ENCODE measurements at places on chromosomes 13 and 19. TPM values are rescaled to one million over a fixed set of nuclear protein-coding genes. Genes with fewer than 3 reads are reported as not detected.

DNA sequence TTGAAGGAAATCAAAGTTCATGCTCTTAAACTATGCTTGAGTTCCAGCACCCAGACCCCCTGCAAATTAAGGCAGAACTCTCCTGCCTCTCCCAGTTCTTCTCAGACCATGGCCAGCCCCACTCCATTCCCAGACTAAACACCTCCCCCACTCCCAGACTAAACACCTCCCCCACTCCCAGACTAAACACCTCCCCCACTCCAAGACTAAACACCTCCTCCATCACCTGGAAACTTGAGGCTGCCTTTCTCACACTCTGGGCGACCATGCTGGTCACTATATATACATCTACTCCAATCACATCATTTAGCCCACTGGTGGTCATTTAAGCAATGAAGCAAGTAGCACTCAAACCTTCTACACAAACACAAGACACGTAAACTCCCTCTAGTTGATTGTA, 57.2 kb downstream of the CAB39L start:
- DNase-seq, result no peak

GRCh38 chr13:90541346-90541745, 806.1 kb upstream of the MIR17HG start:
- no peak for DNase-seq

DNA sequence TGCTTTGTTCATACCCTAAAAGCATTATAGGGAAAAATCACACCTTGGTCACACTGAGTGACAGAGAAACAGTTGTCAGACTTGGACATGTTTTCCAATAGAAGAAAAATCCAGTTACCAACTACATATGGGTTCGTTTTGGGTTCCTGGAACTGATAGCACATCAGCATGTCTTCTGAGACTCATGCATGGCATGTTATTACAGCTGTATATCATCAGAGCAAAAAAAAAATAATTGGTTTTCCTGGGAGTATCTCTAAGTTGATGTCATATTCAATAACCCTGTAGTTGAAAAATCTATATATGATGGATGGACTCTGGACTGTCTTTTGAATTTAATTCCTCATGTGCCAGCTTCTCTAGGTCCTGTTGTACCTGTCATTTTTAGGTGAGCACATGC, 211.6 kb downstream of the DNAJC15 start:
- DNase-seq, result no peak

DNA sequence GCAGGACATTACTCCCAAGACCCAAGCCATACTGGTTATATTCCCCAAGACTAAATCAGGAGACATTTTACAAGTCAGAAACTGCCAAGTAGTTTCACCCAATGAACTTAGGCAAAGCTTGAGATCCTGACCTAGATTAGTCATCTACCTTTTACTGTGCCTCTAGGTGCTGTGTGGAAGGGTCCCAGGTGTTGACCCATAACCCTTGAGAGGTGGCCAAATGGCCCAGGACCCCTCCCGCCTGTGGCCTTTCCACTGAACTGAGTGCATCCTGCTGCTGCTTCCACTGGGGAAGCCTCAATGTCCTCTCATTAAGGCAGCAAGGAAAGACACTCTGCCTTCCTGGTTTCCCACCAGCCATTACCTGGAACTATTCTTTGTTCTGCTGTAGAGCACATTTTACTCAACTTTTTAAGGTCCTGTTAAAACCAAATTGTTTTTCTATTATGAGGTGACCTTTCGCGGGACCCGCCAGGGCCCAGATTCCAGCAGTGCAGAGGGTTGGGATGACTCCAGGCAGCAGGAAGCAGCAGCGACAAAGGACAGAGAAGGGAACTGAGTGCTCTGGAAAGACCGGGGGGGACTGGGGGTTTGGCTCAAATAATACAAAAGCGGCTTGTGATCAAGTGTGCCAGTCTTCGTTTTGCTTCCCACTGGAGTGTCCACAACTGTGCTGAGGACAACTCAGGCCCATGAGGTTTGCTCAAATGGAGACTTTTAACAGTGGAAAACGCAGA, 27.1 kb downstream of the ANKRD10 start:
- no peak for DNase-seq

DNA sequence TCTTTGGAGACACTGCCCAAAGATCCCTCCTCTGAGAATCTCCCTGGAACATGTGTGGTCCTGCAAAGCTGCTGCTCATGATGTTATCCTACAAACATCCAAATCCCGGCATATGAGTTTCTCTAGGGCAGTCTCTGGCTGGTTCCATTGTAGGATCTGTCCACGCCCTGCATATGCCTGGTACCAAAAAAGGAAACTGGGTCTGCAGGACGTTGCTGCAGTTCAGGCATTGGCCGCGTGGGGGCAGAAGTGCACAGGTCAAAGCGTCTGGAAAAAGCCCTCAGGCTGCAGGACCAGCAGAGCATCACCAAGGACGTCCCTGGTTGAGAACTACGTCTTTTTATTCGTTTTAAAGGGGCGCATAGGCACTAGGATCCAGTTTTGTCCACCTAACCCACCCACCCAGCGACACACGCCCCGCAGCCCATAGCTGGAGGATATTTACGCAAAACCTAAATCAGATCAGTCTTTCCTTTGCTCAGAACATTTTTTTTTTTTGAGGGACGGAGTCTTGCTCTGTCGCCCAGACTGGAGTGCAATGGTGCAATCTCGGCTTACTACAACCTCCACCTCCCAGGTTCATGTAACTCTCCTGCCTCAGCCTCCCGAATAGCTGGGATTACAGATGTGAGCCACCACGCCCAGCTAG, 12.9 kb upstream of the ZNF564 start:
- peak; percentile 94 for DNase-seq

DNA sequence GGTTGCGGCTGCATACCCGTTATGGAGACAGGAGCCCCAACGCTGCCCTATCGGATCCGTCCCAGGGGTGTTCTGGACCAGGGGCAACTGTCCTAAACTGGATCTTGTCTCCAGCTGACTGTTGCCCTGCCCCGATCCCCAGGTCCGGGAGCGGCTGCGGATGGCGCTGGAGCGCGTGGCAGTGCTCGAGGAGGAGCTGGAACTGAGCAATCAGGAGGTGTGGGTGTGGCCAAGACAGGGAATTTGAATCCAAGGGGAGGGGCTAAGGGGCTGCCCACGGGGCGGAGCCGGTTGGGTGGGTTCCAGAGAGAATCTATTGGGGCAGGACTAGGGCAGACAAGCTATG, 9.9 kb downstream of the PPFIA3 start:
- no peak for DNase-seq

DNA sequence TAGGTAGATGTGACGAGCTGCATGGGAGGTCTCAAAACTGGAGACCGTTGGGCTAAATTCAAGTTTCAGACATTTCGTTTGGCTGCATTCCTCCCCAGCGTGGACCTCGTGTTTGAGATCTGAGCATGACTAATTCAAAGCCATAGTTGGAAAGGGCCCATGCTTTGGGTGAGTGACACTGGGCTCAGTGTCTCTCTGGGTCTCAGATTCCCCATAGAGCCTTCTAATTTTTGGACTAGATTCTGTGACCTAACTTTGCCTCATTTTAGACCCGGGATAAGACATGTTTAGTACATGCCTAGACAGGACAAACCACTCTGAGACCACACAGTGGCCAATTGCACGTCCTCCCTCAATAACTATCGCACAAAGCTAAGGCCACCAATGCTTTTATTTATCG, 16.6 kb downstream of the CKM start:
- no peak for DNase-seq

- DNase-seq, result no peak
Measured at GRCh38 chr13:32917504-32917903, 98.7 kb upstream of the KL start.

DNA sequence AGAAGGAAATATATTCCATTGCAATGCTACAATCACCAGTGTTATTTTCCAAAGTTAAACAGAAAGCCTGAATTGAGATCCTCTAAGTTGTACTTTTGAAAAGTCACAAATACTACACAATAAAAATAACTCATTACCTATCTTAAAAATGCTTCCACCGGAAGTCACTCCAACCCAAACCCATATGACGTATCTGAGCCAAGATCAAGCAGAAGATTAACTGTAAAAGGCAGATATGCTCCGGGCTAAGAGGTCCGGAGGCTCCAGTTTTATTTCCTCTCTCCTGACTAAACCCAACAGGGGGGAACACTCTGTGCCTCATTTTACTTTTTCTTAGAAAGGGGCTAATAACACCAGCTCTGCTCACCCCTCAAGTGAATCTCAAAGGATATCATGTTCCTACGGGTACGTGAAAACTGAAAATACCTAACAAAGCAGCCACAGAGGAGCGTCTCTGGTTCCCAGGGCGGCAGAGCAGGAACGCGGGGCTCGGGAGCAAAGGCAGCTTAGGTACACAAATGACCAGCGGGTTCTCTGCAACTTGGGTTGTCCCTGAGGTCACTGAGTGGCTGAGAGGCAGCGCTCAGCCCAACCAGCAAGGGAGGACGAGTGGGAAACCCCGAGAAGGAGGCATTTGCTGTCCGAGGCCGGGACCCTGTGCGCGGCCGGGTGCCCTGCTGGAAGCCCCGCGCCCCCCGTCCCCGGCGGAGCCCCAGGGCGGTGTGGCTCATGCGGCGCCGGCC, 750 bp downstream of the RAB20 start:
- no peak for DNase-seq

DNA sequence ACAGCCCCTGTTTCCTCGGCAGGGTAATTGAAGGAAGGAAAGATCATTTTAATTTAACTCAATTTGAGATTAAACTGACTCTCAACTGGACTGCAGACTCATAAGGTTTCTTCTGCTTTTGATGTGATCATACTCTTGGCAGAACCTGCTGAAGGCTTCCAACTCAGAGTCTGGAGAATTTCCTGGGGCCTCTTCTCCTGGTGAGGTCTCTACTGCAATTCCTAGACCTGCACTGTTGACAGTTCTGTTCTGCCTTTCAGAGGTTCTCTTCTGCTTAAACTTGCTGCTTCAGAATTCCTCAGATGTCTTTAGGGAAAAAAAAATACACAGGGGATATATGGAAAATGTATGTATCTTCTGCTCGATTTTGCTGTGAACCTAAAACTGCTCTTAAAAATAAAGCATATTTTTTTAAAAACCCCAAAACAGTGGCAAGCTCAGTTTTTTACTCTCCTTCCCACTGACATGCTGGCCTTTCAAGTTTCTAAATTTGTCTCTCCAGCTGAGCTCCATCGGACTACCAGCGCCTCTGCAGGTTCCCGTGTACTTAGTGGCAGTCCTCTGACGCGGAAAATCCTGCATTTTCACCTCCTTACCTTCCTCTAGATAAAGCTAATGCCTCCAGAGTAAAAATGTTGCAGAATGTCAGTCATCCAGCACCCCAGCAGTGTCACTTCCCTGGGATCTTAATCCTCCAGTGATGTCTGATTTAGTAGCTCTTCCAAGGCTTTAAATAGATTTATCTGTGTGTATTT, 733.5 kb upstream of the SGCG start:
- no peak for DNase-seq

DNA sequence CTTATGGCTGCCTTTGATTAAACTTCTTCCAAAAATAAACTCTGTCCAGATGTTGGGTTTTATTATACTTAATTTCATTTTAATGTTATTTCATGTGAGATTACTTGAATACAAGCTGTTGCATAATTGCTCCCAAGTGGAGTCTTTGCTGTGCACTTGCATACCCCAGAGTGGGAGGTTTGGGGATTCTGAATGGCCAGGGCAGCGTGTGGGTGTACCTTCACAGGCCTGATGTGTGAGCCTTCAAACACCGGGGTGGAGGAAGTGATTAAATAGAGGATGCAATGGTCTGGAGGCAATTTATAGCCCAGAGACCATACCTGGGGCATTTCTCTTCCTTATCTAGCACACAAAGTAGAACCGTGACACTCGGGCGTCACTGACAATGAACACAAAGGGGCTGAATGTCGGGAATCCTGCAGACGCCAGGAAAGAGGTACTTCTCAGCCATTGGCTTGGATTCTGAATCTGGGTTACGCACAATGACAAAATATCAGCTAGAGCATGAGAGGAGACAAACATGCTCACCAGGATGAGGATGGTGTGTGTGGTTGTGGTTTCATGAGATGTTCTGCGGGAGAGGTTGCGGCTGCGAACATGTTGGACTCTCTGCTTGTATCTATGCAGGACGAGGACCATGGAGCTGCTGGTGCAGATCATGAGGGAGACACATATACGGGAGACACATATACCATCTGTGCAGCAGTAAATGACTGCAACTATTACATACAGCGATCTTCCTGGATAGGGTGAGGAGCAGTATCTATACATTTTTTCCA, 7.1 kb upstream of the LILRA5 start:
- DNase-seq, result peak; percentile 67

DNA sequence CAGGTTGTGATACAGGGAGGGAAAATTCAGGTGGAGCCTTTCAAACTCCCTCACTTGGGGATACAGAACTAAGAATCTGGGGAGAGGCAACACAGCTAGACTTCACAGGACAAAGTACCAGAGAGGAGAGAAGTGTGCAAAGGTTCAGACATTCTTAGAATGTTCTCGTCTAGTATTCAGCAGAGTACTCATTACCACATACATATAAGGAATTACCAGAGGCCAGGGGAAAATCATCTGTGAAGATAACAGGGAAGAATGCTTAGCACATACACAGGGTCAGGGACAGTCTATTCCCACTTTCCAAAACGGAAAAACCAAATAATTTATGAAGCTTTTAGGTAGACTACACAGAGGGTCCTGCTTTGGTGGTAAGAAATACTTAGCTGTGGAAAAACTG, 58.1 kb downstream of the TRPC4 start:
- DNase-seq, result no peak

DNA sequence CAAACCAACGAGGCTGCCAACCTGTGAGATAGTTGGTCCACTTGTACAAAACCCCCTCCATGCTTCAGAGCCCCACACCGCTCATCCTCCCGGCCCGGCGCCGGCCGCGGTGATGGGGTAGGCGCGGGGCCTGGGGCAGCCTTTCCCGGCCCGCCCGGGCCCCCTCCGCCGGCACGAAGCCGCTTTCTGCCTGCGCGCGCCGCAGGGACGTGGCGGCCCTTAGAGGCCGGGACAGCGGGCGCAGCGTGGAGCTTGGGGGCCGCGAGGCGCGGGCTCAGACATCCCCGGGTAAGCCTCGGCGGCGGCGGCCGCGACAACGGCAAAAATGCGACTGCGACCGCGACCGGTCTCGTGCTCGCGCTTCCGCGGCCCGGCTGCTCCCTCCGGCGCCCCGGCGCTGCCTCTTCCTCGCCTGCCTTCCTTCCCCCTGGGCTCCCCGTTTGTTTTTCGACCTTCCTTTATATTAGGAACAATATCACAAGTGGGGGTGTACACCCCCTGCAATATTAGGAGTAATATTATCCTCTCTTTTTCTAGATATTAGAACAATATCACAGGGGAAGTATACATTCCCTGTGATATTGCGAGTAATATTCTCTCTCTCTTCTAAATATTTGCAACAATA, 53.9 kb upstream of the CEACAM21 start:
- DNase-seq, result no peak

- DNase-seq, result peak; percentile 94
Measured at GRCh38 chr19:10424011-10424637, 3.8 kb downstream of the PDE4A start.

DNA sequence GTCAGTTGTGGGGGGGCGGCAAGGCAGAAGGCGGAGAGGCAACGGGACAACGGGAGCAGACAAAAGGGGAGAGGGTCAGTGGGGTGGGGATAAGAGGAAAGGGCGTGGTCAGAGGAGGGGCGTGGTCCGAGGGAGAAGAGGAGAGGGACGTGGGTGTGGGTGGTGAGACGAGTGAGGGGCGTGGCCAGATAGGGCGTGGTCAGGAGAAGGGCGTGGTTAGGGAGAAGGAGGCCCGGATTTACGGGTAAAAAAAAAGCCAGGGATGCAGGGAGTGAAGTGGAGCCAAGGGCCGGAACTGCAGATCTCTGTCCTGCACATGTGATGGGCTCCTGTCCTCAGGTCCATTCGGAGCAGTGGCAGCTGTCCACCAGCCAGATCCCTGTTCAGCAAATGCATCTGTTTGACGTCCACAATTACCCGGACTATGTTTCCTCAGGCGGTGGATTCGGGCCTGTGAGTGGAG, 21.5 kb downstream of the CPT1C start:
- no peak for DNase-seq

The CADM4 gene
- 1.4 TPM for total RNA-seq

The RDH8 gene
- not detected for total RNA-seq

The ANKLE1 gene
- total RNA-seq, result 0.55 TPM

The IL27RA gene
- 8.5 TPM for total RNA-seq

Data from mesenteric fat pad (tissue), 1 donor.